Activated CD4-positive, alpha-beta memory T cell treated with anti-CD3 and anti-CD28 coated beads, Interleukin-2, amount 10 ng/mL, durations not matched to agents 7 days and 5 days (primary cell): ENCODE measurements at places on chromosomes 7 and 10.

GRCh38 chr10:69220041-69220451, at the start of gene HKDC1:
Gene HKDC1, plus strand, starts transcription at chr10:69220332. Its CDS starts 104 bp downstream, at chr10:69220436.
- DNase-seq: no peak

GRCh38 chr7:55531536-55531935, 40.8 kb downstream of the VOPP1 start:
- no peak for DNase-seq

DNA sequence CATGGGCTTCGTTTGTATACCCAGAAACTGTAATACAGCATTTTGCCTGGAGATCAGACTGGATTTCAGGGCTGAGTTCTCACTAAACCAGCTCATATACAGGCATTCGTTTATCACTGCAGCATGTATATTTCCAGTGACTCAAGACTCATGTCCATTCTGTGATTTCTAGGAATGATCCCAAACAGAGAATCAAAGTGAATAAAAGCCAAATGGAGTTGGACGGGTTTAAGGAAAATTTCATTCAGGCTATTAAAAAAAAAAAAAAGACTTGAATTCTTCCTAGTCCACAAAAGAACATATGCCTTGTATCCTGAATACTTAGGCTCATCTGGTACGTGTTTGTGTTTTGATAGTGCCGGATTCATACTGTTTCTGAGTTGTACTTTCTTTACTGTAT, 46.8 kb downstream of the TET1 start:
- no peak for DNase-seq

GRCh38 chr10:131251146-131251541, 60.4 kb downstream of the TCERG1L start:
- DNase-seq: no peak

DNA sequence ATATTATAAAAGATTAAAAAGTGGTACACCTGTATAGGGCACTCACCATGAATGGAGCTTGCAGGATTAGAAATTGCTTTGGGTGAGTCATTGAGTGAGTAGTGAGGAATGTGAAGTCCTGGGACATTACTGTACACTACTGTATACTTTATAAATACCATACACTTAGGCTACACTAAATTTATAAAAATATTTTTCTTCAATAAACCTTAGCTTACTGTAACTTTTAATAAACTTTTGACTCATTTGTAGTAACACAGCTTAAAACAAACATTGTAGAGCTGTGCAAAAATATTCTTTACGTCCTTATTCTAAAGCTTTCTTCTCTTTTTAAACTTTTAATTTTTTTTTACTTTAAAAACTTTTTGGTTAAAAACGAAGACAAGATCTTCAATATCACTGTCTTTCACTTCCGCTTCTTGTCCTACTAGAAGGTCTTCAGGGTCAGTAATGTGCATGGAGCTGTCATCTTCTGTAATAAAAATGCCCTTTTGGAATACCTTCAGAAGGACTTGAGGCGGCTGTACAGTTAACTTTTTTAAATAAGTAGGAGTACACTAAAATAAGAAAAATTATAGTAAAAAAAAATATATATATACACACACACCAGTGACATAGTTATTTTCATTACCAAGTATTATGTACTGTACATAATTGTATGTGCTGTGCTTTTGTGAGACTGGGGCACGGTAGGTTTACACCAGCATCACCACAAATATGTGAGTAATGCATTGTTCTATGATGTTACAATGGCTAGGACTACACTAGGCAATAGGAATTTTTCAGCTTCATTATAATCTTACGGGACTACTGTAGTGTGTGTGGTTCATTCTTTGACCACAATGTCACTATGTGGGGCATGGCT, 3.5 kb downstream of the STK31 start:
- DNase-seq: no peak

- DNase-seq: no peak
Measured at GRCh38 chr7:37050801-37051200, 326.5 kb upstream of the AOAH start.

- no peak for DNase-seq
Measured at GRCh38 chr7:117098457-117098856, 145.2 kb downstream of the ST7 start.

- no peak for DNase-seq
Measured at GRCh38 chr10:69239816-69240434, 19.8 kb downstream of the HKDC1 start.

- no peak for DNase-seq
Measured at GRCh38 chr10:86630079-86630478, 24.3 kb upstream of the OPN4 start.

- no peak for DNase-seq
Measured at GRCh38 chr10:32051926-32052325, 4.3 kb downstream of the KIF5B start.

GRCh38 chr7:155392726-155393570, 65.0 kb upstream of the EN2 start:
- no peak for DNase-seq

GRCh38 chr7:39259391-39260003, 281.8 kb downstream of the POU6F2 start:
- DNase-seq: no peak

GRCh38 chr7:17234398-17235031, 63.9 kb upstream of the AHR start:
- DNase-seq: peak; percentile 76

- DNase-seq: no peak
Measured at GRCh38 chr10:37489658-37490003, 364.2 kb downstream of the ANKRD30A start.

DNA sequence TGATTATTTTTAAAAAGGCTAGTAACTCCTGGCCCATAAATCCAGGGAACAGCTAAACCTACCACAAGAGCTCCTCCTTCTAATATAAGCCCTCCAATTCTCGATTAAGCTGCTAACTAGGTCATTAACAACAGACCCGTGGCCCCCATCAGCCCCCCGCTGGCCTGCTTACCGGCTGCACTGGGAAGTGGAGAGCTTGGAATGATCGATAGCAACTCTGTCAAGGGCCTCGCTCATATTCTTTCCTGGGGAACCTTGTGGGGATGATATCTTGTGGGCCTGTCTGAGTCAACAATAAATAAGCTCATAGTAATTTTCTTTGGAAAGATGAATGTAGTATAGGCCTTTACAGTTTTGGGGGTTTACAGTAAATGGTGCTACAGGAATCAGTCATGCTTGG, 353.5 kb downstream of the TCERG1L start:
- DNase-seq: no peak

- peak; percentile 23 for DNase-seq
Measured at GRCh38 chr10:45580371-45581215, 92.0 kb downstream of the ZFAND4 start.

DNA sequence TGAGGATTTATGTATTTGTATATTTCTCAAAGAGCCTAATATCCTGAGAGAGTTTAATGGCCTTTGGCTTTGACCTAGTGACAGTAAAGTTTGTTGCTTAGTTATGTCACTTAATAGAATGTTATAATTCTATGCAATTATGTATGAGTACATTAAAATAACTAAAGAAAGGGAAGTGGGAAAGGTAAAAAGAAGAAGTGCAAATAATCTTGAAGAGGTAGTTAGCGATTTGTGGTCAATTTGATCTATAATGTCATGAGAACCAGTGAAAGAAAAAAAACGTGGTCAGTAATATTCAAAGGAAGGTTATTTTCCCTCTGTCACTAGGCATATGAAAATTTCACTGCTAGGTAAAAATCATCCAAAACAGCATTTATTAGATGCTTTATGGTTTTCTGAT, 143.4 kb upstream of the LSM8 start:
- DNase-seq: no peak

DNA sequence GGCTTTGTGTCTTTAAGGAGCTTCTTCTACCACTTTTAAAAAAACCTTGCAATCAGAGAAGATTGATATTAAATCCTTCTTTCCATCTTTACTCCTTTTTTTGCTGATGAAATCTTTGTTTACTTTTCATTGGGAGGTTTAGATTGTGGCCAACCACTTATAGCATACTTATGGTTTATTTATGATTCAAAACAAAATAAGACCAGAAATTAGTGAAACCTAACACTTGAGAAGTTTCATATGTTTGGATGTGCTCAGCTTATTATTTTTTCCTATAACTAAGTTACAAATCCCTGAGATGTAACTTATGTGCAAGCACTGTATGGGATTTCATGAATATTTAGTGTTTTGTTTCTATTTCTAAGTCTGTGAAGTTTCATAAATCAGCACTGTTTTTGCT, 13.5 kb upstream of the PRPS1L1 start:
- DNase-seq: no peak

- DNase-seq: no peak
Measured at GRCh38 chr10:88063861-88064557, 200.6 kb downstream of the PTEN start.

GRCh38 chr10:52771534-52772445, 794 bp downstream of the MBL2 start:
- DNase-seq: no peak

DNA sequence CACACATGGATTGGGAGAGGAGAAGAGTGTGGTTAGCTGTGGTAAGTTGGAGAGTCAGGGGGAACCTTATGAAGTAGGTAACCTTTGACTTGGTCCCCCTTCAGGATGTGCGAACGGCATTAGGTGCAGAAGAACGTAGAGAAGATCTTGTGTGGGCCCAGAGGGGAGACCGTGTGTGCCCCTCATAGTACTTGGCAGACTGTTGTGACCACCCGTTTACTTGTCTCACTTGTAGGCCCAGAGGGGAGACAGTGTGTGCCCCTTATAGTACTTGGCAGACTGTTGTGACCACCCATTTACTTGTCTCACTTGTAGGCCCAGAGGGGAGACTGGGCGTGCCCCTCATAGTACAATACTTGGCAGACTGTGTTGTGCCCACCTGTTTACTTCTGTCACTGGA, 2.6 kb downstream of the GTPBP4 start:
- no peak for DNase-seq

DNA sequence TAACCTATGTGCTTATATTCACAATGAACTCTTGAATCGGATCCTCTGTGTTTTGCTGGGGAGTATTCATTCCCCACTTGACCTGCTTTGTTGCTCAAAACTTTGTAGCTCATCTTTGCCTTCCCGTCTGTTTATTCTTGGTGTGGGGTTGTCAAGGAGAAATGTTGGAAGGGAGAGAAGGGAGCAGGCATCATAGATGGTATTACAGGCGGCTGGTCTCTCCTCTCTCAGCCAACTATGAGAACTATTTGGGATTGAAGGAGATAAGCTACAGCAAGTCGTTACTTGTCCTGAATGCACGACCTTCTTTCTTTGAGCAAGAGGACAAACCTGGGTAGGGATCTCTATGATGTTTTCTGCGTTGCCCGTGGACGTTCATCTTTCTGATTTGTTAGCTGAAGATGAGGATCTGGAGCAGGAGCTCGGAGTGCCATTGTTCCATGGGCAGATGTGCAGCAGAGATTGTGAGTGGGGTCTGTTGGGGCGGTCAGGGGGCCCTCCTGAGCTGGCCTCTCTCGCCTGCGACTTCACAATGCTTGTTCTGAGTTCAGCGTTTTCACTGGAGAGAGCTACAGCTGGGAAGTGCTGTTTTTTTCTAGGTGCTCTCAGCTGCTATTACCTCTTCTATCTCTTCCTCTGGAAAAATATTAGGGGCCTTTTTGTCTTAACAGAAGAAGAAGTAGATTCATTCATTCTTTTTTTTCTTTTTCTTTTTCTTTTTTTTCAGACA, 126.9 kb upstream of the KLF6 start:
- DNase-seq: no peak

GRCh38 chr10:59675812-59676211, 33.8 kb downstream of the SLC16A9 start:
- no peak for DNase-seq

DNA sequence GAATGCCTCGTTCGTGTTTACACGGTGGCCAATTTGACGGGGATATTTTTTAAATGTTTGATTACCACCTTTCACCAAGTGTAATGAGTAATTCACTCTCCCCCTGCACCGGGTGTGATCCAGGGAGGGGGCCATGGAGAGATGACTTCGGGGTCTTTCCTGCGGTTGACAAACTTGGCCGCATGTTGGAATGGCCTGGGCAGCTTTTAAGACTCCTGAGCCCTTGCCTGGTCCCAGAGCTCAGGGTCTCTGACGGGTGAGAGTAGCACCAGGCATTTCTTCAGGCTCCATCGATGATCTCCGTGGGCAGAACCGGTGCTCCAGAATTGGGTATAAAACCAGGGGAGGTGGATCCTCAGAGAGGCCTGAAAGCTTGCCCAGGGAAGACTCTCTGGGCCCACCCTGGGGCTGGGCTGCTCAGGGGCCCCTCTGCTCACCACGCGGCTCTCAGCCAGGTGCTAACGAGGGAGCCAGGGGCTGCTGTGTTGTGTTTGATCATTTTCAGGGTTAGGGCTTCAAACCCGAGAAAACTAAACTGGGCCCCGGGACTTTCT, 882 bp downstream of the ZNF282 start:
- DNase-seq: no peak

DNA sequence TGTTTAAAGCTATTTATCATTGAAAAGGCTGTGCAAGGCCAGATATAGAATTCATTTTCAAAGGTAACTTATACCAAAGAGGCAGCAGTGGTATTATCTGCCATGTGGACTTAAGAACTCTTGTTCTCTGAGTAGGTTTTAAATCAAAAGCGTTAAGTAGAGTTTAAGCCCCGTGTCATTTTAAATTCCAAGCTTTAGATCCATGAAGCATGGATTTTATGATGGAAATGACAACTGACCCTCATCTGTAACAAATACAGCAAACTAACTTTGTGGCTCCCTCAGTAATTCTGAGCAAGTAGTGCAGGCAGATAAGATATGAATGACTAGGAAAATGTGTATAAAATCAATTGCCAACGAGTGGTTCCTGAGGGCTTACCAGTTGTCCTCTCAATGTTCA, 247.0 kb downstream of the WDR11 start:
- DNase-seq: no peak

- DNase-seq: no peak
Measured at GRCh38 chr10:17544465-17544864, 72.7 kb downstream of the HACD1 start.

DNA sequence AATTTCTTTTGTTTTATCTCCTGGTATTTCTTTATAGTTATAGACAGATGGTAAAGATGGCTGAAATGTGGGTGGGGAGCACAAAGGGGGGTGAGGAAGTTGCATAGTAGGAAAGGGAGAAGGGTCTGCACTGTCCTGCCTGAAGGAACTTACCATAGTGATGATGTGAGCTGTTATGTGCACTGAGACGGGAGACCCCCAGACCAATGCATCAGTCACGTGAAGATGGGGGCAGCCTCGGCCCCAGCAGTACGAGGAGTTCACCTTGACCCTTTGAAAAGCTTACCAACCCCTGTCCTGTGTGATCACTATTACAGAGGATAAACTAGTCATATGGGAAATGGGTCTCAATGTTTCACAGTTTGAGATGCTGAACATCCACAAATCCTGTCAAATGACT, 316.3 kb downstream of the TNS3 start:
- DNase-seq: no peak

DNA sequence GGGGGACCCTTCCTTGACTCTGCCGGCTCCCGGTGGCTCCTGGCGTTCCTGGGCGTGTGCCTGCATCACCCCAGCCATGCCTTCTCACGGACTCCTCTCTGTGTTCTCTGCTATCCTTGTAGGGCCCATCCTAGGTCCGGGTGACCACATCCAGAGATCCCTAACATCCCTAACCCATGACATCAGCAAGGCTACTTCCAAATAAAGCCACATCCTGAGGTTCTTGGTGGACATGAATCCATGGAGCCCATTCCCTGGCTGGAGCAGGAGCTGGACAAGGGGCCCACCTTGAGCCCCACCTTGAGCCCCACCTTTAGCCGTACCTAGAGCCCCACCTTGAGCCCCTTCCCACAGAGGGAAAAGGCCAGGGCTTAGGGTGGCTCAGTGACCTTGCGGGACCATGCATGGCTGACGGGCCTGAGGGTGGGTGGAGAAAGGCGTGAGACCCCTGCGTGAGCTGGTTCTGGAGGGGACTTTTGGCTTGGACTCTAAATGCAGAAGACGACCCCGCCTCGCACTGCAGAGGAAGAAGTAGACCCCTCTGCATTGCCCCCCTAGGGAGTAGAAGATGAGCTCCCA, 58.5 kb upstream of the INPP5A start:
- DNase-seq: no peak
